ENCODE measurements at places on chromosomes 2 and 18.
A peak's percentile ranks its signal among the peaks of the same experiment; 100 is the strongest.

DNA sequence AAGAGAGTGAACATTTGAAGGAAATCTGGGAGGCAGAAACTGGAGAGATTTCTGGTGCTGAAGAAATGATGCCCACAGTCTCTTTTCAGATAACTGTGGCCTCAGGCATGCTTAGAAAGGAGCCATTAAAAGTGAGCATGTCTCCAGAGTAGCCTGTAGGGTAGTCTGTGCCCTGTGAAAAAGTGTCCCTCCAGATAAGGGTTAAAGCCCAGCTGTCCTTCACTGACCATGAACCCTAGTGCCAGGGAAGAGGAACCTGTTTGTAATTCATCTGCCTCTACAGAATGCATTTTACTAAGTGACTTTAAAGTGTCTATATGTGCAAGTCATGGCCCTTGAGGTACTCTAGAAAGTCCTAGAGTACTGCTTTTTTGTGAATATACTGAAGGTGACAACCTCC is 30.5 kb upstream of the EHBP1 start:
- DNase-seq = no peak

- no peak for DNase-seq
These were observed 131.4 kb downstream of the BABAM2 start for GRCh38 chr2:28021898-28022297.

DNA sequence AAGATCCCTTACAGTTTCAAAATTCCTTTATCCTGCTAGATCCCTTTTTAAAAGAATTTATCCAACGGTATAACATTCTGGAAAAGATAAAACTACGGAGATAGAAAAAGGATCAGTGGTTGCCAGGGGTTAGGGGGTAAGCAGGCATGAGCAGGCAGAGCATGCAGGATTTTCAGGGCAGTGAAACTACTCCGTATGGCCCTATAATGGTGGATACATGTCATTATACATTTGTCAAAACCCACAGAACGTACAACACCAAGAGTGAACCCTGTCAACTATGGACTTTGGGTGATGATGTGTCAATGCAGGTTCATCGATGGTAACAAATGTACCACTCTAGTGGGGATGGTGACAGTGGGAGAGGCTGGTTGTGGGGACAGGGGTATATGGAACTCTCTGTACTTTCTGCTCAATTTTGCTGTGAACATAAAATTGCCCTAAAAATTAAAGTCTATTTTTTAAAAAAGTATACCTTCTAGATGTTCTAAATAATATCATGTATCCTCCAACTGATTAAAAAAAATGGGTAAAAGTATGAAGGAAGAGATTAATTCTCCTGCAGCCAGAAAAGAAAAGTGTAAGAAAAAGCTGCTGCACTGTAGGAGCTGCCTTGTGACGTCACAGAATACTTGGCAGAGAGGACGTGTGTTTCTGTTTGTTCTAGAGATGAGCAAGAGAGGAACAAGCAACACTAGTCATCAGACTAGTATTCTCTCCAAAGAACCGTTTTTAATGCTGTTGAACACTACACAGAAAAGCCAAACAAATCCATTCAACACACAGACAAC is 23.6 kb downstream of the ANKRD44 start:
- DNase-seq = no peak

DNA sequence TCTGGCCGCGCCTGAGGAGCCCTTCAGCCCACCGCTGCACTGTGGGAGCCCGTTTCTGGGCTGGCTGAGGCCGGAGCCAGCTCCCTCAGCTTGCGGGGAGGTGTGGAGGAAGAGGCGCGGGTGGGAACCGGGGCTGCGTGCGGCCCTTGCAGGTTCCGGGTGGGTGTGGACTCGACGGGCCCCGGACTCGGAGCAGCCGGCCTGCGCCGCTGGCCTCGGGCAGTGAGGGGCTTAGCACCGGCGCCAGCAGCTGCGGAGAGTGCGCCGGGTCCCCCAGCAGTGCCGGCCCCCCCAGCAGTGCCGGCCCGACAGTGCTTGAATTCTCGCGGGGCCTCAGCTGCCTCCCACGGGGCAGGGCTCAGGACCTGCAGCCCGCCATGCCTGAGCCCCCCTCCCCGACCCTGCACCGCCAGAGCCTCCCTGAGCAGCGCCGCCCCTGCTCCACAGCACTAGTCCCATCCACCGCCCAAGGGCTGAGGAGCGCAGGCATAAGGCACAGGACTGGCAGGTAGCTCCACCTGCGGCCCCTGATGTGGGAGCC is 534.2 kb downstream of the ZNF804A start:
- no peak for DNase-seq

- DNase-seq = no peak
These were observed 147.0 kb downstream of the HDAC4 start for GRCh38 chr2:239253701-239254436.

GRCh38 chr2:47639467-47639866 is 143.5 kb upstream of the MSH6 start:
- DNase-seq = no peak

- no peak for DNase-seq
These were observed 83.7 kb upstream of the GALNT5 start for GRCh38 chr2:157173740-157174184.

GRCh38 chr2:47019961-47020681 is 104.5 kb upstream of the MCFD2 start:
- no peak for DNase-seq

- no peak for DNase-seq
These were observed 34.9 kb downstream of the SCN1A start for GRCh38 chr2:166092889-166093288.

- no peak for DNase-seq
These were observed 3.9 kb downstream of the HEATR5B start for GRCh38 chr2:37080266-37080665.

DNA sequence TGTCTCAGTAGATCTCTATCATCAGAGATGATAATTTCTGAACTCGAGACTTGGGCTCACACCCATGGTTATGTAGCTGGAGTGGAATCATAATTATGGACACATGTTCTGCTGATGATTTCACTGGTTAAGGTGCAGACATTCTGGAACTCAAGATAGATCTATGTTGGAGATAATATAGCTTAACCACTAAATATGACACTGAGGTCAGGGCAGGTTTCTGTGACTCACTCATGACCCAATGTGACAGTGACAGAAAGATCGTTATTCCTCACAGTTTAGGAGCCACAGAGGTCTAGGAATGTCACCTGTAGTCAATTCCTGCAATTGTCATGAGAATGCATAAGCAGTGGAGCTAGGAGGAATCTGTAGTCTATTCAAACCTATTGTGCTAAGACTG is 828.6 kb downstream of the TRIB2 start:
- DNase-seq = no peak

DNA sequence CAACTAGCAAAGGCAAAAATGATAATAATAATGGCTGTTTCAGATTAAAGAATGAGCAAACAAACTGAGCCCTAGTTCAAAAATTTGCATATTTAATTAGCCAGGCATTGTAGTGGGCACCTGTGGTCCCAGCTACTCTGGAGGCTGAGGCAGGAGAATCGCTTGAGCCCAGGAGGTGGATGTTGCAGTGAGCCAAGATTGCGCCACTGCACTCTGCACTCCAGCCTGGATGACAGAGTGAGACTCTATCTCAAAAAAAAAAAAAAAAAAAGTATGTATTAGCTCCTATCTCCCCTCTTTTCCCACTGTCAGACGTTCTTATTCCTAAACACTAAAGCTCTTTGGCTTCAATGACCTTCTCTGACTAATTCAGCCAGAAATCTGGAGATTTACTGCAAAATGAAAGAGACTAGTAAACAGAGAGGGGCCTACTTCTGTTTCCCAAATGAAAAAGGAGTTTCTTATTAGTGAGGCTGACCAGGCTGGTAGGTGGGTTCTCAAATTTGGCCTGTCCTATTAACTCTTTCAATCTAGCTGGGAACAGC is 3.9 kb upstream of the SRBD1 start:
- DNase-seq = no peak

DNA sequence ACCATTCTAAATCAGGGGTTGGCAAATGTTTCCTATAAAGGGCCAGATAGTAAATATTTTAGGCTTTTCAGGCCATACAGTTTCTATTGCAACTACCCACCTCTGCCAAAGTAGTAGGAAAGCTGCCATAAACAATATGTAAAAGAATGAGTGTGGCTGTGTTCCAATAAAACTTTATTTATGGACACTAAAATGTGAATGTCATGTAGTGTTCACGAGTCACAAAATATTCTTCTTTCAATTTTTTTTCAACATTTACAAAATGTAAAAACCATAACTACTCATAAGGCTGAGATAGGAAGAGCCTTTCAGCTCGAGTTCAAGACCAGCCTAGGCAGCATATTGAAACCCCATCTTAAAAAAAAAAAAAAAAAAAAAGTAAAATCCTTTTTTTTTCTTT is 13.4 kb downstream of the KCNG3 start:
- DNase-seq = no peak

DNA sequence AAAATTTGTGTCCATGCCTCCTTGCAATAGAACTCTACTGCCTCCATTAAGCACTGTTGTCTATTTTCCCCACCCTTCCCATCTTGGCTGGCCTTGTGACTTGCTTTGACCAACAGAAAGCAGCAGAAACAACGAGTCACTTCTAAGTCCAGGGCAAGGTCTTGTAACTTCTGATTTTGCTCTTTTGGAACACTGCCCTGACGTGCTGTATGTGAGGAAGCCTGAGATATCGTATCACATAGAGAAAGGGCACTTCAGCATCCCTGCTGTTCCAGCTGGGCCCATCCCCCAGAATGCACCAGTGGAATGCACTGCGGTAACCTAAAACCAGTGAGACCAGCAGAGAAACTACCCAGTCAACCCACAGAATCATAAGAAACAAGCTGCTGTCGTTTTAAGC is 28.1 kb downstream of the NCKAP1 start:
- no peak for DNase-seq

DNA sequence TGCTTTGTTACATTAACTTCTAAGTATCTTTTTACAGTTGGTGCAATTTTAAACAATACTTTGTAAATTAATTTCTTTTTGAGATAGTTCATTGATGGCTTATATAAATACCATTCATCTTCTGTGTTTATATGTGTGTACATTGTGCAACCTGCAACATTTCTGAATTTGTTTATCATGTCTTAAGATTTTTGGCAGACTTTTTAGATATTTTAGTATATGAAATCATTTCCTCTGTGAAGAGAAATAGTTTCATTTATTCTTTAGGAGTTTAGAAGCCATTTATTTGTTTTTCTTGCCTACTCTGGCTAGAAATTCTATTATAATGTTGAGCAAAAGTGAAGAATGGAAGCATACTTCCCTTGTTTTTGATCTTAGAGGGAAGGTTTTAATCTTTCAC is 337.8 kb upstream of the DSEL start:
- no peak for DNase-seq

DNA sequence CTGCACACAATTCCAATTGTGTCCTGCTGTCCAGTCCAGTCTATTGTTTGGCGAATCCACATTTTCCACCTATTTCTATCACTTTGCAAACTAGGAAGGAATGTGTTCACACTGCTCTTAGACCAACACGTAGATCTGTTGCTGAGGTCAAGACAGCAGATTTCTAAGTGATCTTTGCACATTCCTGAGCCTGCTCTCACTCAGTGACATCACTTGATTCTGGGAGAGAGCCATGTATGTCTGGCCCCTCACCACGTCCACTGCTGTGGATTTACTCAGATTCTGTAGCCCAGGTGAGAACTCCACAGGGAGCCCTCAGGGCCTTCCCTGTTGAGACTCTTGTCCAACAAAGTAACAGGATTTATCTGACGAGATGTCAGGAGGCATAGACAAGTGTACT is 317.2 kb downstream of the TSN start:
- DNase-seq = no peak

- no peak for DNase-seq
These were observed 181.9 kb downstream of the MREG start for GRCh38 chr2:215831296-215831913.

- DNase-seq = no peak
These were observed 665.4 kb downstream of the BCL11A start for GRCh38 chr2:59888015-59888414.

GRCh38 chr18:57269756-57270155 is 82.6 kb upstream of the ST8SIA3 start:
- DNase-seq = no peak

DNA sequence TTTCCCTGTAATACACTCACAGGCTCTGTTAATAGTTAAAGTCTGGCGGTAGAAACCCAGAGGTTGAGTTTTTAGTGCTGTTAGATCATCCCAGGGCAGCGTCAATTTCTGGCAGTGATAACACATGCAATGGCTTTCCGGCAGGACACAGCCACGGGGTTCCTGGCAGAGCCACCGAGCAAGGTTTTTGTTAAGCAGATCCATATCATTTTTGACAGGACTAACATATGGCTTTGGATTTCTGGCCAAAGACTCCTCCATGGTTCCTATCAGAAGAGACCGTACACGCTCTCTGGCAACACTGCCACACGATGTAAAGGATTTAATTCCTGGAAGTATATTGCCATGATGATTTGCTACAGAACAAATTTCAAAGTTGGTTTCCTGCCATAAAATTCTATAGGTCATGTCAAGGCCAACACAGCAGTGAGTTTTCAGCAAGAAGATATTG is 854.3 kb downstream of the LRRTM4 start:
- no peak for DNase-seq

DNA sequence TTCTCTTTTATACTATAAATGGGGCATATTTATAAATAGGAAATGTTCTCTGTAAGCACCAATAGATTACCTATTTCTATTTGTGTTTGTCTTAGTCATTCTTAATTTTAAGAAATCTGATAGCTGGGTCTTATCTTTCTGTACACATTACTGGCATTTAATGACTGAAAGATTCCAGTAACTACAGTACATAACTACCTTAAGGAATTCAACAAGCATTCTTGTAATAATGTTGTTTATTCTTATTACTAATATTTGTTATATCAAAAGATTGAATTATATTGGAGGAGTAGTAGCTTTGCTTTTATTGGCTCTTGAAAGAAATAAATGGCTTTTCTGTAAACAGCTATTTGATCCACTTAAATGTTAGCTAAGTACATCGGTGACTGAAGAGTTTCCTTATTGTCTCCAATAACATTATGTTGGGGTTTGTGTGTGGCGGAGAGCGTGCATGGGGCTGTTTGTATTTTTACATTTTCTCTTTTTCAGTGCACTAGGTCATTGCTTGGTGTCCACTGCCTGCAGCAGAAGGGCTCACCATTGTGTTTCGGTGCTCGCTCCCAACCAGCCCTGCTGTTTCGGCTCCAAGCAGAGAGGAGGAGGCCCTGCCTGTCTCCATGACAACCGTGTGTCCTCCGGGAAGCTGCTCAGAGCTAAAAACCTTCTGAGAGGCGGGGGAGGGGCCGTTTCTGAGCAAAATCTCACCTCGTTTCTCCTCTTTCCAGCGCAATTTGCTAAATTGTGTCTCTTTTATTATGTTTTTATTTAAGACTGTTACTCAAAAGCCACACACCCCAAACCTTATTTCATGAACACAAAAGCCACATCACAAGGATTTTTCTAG is 112.5 kb upstream of the SLC38A11 start:
- peak; percentile 52 for DNase-seq

GRCh38 chr2:223797037-223797436 is 40.3 kb downstream of the AP1S3 start:
- DNase-seq = no peak

DNA sequence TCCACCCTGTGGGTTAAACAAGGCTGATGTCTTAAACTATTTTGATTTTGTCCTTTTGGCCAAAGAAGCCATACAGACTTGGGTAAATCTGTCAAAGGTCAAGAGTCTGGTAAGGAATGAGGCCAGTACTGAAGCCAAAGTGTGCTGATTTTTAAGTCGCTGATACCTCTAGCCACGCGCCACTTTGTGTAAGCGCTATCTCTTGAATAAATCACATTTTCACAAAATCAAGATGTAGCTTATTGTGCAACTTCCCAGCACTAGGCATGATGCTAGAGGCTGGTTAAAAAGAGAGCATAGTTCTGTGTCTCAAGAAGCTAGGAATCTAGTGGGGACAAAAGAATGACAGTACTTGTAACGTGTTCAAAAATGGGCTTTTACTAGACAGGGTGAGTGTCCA is 510.6 kb upstream of the RAB6C start:
- DNase-seq = no peak

- DNase-seq = no peak
These were observed 48.1 kb downstream of the B3GNT2 start for GRCh38 chr2:62243983-62244382.

All from right renal pelvis (tissue), 4 donors.